NCI-H1417 treated with DMSO at 0.1 percent for 48 hours (cell line): ENCODE measurements at places on chromosomes 2 and 18.

GRCh38 chr2:223019390-223019930 lies 32.5 kb upstream of the KCNE4 start:
- DNase-seq = no peak

DNA sequence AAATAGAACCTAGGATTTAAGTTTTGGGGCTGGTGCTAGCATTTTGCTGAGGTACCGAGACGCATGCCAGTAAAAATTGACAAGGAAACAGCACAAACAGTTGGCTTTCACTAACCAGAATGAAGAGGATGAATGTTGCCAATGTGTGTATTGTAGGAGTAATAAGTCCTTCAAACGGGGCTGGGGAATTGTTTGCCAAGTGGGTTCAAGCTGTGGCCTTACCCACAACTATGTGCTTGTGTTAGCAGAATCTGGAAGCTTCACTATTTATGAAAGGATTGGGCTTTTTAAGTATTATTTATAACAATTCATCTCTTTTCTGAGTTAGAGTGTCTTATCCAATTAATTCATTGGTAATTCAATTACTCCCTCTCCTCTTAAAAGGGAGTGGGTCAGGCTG lies 15.0 kb upstream of the KIF5C start:
- DNase-seq = no peak

DNA sequence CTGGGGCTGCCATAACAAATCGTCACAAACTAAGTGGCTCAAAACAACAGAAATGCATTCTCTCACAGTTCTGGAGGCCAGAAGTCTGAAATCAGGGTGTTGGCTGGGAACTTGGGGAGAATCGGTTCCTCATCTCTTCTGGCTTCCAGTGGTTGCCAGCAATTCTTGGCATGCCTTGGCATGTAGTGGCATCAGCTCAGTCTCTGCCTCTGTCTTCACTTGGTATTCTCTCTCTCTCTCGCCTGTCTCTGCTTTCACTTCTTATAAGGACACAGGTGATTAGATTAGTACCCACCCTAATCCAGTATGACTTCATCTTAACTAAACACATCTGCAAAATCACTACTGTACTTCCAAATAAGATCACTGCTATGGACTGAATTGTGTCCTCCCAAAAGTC lies 695.4 kb upstream of the ID2 start:
- DNase-seq = no peak

DNA sequence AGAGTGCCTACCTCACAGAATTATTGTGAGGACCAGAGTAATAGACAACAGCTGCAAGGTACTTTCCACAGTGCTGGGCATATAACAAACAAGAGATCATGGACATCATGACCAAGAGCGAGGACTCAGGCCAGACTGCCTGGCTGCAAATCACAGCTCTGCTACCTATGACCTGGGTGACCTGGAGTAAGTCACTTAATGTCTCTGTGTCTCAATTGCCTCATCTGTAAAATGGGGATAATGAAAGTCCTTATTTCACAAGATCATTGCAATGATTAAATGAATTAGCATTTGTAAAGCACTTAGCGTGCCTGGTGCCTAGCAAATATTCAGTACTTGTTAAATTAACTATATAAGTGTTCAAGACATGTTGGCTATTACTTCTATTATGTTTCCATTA lies 59.7 kb downstream of the PRKCE start:
- DNase-seq = no peak

DNA sequence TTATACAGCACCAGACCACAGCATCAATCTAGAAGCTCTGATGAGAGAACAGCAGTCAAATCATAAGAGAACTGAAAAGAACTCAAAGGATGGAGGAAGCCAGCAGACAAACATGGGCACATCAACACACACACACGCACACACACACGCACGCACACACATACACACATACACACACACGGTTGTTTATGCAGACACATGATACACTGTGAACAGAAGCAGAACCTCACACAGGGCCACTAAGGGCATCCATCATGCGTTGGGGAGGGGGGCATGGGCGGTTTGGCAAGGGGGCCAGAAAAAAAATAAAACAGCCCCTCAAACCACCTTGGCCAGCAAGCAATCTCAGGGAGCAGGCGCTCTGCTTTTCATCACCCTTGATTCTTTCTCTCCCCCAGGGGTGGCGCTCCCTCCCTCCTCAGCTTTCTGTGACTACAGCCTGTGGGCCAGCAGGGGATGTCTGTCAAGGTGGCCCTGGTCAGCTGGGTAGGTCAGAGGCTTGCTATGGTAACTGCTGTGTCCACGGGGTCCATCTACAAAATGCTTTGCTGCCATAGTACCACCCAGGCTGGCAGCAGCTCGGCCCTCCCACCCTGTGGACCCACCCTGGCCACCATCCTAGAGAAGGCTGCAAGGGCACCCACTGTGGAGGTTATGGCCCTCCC lies 318.0 kb downstream of the CELF4 start:
- no peak for DNase-seq
